Stimulated activated CD4-positive, alpha-beta T cell treated with anti-CD3 and anti-CD28 coated beads, TNF-alpha, amount 100 ng/mL, for 48 hours (primary cell): ENCODE measurements at places on chromosomes 2 and 18.
A peak's percentile ranks its signal among the peaks of the same experiment; 100 is the strongest.

- DNase-seq, result no peak
Observed at GRCh38 chr2:85342156-85342555, 12.2 kb downstream of the RETSAT start.

DNA sequence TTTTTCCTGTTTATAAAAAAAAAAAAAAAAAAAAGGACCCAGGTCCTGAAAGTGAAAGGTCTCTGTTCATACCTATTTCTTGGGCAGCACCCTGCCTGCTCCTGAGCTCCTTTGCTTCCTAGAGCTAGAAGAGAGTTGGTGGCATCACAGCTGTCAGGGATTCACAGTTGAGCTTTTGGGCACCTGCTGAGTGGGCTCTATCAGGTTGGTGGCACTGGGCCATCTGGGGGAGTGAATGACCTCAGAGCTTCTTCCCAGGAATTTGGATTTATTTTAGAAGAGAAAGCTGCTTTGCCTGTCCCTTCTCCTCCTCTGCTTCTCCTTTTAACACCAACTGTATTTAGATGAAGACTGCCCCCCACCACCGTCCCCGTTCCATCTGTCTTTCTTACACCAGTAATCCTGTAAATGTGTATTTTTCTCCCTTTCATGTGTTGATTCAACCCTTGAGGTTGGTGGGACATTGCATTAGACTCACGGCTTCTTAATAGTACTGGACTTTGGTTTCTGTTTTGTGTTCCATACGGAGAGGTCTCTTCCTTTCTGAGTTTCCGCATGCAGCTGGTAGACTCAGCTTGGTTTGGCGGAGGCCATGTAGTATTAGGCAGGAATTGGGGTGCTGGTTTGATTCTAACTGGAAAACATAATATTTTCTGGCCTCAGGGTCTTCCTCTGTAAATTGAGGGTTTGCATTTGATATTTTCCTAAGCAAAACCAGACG, 7.6 kb upstream of the MGAT5 start:
- no peak for DNase-seq

DNA sequence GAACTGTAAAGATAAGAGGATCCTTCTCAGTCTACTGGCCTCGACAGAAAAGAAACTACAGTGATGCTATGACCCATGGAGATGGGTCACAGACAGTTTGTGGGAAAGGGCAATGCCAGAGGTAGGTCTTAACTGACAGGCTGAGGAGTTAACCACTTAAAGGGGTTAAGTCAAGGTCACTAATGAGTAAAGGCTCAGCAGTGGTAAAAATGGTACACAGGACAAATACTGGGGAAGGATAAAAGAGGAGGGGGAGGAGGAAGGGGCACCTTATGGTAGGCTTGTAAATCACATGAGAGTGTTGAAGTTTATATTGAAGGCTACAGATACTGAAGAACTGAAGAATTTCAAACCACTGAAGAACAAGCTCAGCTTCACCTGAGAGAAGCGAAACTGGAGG, 9.9 kb downstream of the IER3IP1 start:
- no peak for DNase-seq

DNA sequence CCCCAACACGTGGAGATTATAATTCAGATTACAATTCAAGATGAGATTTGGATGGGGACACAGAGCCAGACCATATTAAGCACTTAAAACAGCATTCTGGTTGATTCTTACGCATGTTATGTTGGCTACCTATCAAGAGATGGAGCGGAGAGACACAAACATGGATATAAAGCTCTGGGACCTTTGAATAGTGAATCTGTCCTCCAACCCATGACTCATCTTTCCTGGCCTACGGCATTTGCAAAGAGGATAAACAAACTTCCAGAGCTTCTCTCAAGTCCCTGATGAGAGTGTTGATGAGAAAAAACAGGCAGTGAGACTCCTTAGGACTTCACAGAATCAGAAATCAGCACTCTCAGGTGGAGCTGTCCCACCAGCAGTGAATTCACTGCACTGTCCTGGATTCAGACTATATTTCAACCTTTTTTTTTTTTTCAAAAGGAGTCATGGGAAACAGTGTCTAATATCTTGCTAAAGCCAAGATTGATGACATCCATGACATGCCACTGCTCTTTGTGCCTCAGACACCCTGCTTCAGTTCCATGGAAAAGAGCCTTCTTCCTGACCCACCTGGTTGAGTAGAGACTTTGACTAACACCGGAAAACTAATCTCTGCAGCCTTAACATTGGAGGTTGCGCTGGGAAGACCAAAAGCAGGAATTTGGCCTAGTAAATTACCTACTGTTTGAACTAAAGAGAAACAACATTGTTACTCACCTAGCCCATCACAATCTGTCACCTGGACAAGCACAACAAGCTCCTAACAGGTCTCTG, 62.1 kb upstream of the NPAS2 start:
- no peak for DNase-seq

- DNase-seq, result no peak
Observed at GRCh38 chr2:212520340-212520739, 18.3 kb downstream of the ERBB4 start.

DNA sequence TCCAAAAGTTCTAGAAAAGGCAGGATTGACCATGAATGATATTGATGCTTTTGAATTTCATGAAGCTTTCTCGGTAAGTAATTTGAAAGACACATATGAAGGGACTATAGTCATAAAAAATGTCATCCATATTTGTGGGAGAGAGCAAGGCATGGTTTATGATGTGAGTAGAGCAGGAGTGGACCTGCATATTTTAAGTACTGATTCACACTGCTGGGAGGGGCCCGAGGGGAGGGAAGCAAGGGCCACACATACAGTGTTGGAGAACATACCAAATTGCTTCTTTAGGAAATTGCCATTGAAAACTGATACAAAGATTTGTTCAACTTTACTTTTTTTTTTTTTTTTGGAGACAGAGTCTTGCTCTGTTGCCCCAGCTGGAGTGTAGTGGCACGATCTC, 39.4 kb downstream of the HADHB start:
- no peak for DNase-seq

- no peak for DNase-seq
Observed at GRCh38 chr18:677145-677544, 19.7 kb downstream of the TYMS start.

DNA sequence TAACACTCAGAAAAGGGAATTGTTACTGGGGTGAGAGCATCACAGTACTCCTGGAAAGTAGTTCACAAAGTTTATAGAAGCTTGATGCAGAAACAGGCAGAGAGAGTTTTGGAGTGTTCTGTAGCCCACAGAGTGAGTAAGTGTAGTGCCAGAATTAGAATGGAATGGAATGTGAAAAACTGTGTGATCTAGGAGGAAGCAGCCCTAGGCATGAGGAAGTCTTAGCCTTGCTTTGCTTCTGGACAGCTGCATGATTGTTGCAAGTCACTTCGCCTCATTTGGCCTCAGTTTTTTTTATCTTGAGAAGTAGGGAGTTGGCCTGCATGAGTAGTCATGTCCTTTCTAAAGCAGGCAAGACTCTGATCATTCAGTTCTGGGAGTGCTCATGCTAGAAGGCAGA, 10.9 kb downstream of the SERPINB12 start:
- no peak for DNase-seq

GRCh38 chr18:59360381-59360780, 1.3 kb upstream of the LMAN1 start:
- DNase-seq, result no peak

- DNase-seq, result peak; percentile 26
Observed at GRCh38 chr2:202172439-202173211, 65.8 kb downstream of the SUMO1 start.

DNA sequence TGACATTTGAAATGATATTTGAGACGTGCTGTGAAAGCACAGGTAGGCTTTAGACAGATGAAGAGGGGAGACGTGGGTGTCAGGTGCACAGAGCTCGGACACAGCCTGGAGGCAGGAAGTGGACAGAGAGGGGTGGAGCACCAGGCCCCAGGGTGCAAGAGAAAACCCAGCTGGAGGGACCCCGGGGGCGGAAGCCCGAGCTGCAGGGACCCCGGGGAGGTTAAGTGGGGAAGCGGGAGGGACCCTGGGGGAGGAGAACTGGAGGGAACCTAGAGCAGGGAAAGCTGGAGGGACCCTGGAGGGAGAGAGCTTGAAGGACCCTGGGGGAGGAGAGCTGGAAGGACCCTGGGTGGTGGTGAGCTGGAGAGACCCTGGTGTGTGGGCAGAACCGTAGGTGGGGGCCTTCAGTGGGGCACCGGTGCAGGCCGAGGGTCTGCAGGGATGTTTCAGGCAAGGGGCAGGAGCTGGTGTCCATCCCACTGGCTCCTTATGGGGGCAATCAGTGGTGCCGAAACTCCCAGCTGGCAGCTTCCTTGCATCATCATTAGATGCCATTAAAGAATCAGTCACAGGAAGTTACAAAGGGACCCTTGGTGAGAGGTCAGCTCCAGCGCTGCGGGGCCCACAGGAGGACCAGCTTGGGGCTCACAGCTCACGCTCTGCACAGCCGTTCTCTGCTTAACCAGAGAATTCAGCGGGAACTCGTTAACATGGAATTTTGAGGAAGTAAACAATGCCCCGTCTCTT, 246.6 kb downstream of the EIPR1 start:
- DNase-seq, result no peak

- no peak for DNase-seq
Observed at GRCh38 chr2:153152036-153152435, 326.5 kb downstream of the RPRM start.

GRCh38 chr2:62178741-62179271, 17.1 kb upstream of the B3GNT2 start:
- no peak for DNase-seq

DNA sequence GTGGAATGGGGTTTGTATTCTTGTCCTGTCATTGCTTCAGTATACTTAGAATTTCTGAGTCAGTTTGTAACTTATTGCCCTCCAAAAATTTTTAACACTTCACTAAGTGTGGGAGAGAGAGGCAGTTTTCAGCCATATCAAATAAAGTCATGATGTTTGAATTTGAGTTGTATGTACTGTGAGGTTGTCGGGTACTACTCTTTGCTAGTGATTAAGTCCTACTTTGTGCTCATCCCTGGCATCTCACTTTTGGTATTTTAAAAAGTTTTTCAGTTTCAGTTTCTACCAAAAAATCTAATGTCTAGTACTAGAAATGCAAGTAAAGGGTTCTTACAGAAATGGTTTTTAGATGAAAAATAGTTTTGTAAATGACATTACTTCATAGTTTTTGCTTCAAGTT, 40.7 kb downstream of the EIF5B start:
- no peak for DNase-seq

- DNase-seq, result no peak
Observed at GRCh38 chr2:128345436-128346165, 26.9 kb upstream of the HS6ST1 start.

GRCh38 chr2:46915281-46915810, at the start of gene MCFD2:
MCFD2 (minus strand) TSS chr2:46915806; CDS start chr2:46909171, 6,635 bp downstream.
- DNase-seq, result no peak

GRCh38 chr2:130328710-130329109, 14.0 kb upstream of the IMP4 start:
- DNase-seq, result no peak

GRCh38 chr2:222993920-222994650, 57.9 kb upstream of the KCNE4 start:
- no peak for DNase-seq

- DNase-seq, result no peak
Observed at GRCh38 chr2:115162494-115163293, 720.3 kb downstream of the DPP10 start.

- no peak for DNase-seq
Observed at GRCh38 chr2:74867841-74868658, 34.1 kb downstream of the HK2 start.

DNA sequence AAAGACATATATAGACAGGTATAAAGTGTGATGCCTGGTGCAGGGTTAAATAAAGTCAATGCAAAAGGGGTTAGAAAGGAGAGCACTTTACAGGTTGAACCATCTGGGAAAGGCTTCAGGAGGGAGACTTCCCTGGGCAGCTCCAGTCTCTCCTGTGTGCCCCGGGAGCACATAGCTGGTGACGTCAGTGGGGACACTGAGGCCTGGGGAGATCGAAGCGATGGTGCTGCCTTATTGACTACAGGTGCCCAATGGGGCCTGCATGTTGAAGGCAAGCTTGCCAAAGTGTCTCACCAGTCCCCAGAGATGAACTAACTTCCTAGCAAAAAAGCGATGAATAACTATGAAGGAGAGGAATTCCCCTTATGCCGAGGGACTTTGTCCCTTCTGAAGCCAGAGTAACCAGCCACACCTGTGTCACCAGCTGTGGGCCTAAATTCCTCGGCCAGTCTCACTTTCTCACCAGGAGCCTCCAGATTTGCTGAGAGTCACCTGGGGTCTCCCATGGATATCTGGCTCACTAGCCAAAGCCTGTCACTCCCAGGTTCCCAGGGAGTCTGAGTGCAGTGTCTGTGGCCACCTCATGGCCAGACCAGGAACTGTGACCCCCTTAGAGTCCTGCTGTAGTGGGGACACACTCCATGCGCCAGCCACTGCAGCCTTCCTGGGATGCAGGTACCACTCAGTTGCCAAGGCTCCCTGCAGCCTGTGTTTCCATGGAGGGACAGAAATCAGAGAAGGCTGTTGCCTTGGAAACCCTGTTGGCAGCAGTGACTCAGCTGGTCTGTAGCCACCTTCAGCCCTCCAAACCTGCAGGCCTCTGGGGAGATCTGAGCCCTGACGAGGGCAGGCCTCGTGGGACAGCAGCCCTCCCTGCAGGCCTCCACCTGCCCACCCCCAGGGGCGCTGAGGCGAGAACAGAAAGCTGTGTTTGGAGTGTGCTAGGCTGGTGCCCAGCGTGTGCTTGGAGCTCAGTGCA, 128.7 kb downstream of the CTIF start:
- DNase-seq, result no peak

GRCh38 chr2:227394401-227394800, 6.7 kb upstream of the SCYGR1 start:
- no peak for DNase-seq

DNA sequence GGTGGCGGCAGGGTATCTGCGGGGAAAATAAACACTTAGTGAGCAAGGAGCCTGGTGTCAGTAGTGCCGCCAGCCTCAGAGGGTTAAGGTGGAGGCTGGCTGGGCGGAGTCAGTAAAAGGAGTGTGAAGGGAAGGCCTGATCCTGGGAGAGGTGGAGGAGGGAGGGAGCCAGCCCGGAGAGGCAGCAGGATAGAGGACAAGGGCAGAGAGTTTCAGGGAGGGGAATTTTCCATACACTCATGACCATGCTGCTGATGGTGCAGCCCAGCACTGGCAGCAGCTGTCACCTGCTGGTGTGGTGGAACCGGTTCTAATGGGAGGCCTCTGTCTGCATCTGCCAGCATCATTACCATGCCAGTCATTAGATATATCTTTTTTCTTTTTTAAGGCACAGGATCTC, 2.0 kb upstream of the TEX44 start:
- no peak for DNase-seq

GRCh38 chr2:207937823-207938222, 87.5 kb downstream of the PLEKHM3 start:
- DNase-seq, result no peak

GRCh38 chr2:120110507-120110906, 97.6 kb downstream of the EPB41L5 start:
- DNase-seq, result no peak
